H7 (cell line): ENCODE measurements at places on chromosomes 16 and 17.

GRCh38 chr16:11087691-11088073, 143.3 kb downstream of the CLEC16A start:
- peak; percentile 73 for DNase-seq

- peak; percentile 75 for DNase-seq
Measured at GRCh38 chr16:87747626-87748414, 18.0 kb downstream of the KLHDC4 start.

DNA sequence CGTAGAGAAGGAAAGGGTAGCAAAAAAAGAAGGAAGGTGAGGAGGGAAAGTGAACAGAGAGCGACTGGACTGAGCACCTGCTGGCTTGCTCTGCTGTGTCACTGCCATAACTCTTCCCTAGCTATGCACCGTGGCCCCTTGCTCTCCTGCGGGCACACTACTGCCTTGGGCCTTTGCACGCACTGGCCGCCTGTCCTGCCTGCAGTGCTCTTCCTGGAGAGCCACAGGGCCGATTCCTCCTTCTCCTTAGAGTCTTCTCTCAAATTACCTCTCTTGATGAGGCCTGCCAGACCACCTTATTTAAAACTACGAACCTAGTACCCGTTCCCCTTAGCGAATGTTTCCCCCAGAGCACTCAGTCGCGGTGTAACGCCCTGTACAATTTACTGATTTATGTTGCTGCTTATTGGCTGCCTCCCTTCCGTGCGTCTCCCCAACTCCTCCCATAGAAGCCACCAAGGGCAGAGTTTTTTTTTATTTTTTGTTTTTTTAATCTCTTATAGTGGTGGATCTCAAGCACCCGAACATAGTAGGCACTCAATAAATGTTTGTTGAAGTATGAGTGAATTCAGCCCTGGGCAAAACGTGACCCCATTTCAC, 70.3 kb downstream of the RAI1 start:
- no peak for DNase-seq

DNA sequence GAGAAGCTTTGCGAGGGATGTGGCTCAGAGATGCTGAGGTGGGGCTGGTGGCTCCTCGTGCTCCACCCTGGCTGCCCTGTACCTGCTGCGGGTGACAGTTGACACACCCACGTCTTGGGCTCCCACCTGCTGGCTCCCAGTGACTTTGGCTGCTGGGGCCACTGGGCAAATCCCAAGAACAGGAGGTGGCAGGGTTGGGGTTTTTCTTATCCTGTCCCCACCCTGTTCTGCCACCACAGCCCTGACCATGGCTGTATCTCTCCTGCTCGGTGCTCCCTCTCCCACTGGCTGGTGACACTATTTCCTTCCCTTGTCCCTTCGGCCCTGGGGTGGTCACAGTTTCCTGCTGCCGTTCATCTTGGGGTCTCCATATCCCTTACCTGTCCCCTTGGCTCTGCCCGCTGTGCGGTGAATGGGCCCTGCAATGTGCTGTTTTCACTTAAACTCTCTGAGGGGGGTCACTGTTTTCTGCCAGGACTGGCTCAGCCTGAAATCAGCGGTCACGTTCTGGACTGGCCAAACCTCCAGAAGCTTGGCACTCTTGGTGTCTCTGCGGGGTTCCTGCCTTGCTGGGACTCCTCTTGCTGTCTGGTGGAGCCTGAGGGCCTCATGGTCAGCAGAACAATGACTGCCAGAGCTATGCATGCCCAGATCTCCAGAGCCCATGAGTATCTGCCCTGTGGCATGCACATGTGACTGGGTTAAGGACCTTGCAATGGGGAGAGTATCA, 144.2 kb downstream of the IRF8 start:
- no peak for DNase-seq

- no peak for DNase-seq
Measured at GRCh38 chr17:63171428-63172393, 205.7 kb downstream of the TANC2 start.

DNA sequence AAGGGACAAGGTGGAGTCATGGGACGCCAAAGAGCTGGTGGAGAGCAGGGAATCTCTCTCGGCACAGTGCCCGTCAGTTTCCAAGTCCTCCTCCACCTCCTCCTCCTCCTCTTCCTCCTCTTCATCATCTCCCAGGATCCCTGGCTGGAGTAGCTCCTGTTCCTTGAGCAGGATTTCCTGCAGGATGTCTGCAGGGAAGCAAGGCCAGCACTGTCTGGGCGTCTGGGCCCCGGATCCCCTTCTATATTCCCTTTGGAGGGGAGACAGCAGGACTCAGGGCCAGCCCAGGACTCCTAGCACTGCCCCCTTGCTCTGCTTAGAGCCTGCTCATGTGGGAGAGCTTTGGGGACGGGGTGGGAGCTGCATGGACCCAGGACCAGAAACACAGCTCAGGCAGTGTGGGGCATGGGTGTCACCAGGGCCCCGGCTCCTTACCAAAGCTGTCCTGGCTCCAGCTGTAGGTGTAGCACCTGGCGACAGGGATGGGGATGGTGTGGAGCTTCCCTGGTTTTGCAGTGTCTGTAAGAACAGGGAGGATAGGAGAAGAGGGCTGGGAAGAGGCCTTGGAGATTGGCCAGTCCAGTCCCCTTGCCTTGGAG, 21.3 kb upstream of the PIK3R6 start:
- no peak for DNase-seq

GRCh38 chr17:19742495-19742894, 5.6 kb downstream of the ALDH3A1 start:
- DNase-seq, result no peak

GRCh38 chr17:65554553-65555223, 6.8 kb downstream of the AXIN2 start:
- peak; percentile 51 for DNase-seq

GRCh38 chr17:38456031-38456815, 28.0 kb downstream of the ARHGAP23 start:
- peak; percentile 62 for DNase-seq

DNA sequence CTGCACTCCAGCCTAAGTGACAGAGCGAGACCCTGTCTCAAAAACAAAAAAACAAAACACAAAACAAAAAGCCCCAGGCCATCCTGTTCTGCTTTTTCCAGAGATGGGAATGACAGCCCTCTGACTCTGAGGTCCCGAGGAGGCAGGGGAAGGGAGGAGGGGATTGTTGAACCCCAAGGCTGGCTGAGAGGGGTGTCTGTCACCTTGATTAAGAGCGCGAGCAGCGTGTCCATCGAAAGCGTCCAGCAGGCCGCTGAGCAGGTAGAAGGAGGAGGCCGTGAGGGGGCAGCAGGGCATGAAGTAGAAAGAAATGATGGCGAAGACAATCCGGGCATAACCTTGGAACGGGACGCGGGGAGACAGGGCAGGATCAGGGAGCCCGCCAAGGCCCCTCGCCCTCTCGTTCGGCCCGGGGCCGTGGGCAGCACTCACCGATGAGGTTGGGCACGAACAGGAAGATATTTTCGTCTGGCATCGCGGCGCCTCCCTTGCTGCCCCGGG, 593 bp downstream of the CDIPT start:
- DNase-seq, result no peak

DNA sequence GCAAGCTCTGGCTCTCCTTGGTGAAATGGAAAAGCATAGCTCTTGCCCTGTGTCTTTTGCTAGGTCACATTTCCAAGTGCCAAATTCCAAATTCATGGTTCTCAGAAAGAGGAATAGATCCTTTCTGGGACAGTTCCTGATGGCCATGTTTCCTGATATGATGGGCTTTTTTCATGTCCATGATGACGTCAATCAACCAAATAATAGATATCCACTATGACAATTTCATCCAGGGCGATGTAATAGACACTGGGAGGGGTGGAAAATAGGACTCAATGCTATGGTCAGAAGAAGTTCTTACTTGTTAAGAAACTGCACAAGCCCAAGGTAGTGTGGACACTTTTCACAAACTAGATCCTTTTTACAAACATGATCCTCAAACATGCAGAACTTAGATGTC, 549 bp upstream of the KRT33A start:
- no peak for DNase-seq

GRCh38 chr16:27960619-27961295, 102.8 kb downstream of the GSG1L start:
- DNase-seq, result no peak

DNA sequence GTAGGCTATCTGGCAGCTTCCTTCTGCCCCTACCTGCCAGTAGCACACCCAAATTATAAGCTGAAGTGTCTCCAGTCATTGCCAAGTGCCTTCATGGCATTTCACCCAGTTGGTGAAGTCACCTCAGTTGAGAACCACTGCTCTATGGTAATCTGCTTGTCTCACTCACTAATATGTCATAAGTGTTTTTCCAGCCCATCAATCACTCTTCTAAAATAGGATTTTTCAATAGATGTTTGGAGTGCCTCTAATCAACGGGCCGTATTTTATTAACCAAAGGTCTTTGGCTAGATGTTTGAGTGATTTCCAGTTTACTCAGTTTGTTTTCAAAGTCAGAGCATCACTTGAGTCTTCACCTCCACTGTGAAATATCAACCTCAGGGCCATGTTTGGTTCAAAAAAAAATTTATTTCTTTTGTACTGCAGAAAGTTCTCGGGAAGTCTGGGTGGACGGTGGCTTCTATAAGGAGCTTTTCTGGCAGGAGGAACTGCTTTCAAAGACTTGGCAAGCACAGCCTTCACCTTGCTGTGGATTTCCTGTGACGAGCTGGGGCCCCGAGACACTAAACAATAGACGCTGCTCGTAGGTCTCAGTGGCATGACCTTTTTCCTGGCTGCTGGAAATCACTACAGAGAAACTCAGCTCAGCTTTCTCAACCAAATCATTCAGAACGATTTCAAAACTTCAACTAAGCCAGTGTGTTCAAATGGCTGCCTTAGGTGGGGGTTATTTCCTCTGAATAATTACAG, 95.2 kb upstream of the FOXF1 start:
- no peak for DNase-seq

- DNase-seq, result no peak
Measured at GRCh38 chr17:3708366-3708765, 12.4 kb upstream of the P2RX5 start.

- peak; percentile 26 for DNase-seq
Measured at GRCh38 chr17:69058165-69058564, 2.6 kb downstream of the ABCA9 start.

DNA sequence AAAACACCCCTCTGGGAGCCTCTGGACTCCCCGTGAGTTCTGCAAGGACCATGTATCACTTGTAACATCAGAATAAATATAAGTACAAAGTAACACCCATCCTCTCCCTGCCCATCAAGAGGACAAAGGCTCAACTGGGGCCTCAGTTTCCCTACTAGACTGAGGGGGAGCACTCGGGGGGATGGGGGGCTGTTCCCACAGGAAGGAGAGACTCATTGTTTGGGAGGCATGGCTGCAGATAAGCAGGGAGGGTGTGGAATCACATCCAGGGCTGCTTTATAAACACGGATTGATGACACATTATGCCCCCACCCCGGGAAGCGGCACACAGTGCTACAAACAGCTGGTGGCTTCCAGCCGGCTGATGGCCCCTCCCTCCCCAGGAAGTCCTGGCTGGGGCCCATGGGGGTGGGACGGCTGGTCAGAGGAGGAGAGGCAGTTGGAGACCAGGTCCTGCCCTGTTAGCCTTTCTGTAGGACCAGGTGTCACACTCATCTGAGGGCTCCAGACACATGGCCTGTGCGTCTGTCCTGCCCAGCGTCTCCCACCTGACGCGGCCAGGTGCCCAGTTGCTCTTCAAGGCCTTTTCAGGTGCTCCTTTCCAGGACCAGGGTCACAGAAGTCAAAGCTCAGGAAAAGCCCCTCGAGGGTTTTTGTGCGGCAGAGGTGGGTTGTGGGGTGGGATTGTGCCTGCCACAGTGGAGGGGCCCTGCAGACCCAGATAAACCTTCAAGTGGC, 1.3 kb upstream of the MPG start:
- no peak for DNase-seq

GRCh38 chr16:30519120-30520049, 7.0 kb downstream of the ZNF768 start:
- DNase-seq, result no peak

DNA sequence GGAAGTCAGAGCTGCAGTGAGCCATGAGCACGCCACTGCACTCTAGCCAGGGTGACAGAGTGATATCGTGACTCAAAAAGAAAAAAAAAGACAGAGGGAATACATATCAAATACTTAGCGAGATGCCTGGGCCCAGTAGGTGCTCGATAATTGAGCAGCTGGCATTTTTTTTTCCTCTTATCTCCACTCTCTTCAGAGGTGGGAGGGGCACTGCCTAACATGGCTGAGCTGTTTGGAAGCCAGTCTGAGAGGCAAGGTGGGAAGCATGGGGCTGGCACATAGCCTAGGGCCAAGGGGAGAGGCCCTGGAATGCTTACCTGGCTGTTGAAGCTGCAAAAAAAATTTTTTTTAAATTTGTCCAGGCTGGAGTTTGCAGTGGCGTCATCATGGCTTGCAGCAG, 38.4 kb downstream of the HIC1 start:
- DNase-seq, result no peak

GRCh38 chr17:40490289-40490853, 11.1 kb downstream of the TNS4 start:
- DNase-seq, result peak; percentile 87
